ENCODE measurements at places on chromosomes 4 and X.

- DNase-seq: no peak
Measured at GRCh38 chr4:154573190-154573870, 10.5 kb downstream of the FGB start.

DNA sequence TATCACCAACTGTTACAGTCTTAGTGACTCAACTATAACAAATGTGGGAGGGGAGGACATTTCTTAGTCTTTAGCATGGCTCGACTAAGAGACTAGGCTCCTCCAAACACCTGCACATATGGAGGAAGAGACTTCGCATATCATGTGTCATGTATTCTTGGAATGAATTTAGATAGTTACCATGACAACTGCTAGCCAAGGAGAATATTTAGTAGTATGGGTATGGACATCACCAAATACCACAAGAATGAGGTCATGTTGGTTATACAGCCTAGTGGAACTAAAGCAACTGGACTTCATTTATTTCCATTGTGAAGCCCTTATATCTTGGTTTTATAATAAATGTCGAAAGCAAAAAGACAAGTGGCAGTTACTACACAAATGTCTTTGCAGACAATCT, 512.3 kb downstream of the CFAP47 start:
- DNase-seq: no peak

DNA sequence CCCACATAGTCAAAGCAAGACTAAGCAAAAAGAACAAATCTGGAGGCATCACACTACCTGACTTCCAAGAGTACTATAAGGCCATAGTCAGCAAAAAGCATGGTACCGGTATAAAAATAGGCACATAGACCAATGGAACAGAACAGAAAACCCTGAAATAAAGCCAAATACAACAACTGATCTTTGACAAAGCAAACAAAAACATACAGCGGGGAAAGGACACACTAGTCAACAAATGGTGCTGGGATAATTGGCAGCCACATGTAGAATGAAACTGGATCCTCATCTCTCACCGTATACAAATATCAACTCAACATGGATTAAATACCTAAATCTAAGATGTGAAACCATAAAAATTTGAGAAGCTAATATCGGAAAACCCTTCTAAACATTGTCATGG, 819.3 kb upstream of the FRG1 start:
- no peak for DNase-seq

- no peak for DNase-seq
Measured at GRCh38 chrX:17456526-17456925, 81.5 kb downstream of the NHS start.

- DNase-seq: no peak
Measured at GRCh38 chr4:107853444-107854355, 29.0 kb downstream of the SGMS2 start.

DNA sequence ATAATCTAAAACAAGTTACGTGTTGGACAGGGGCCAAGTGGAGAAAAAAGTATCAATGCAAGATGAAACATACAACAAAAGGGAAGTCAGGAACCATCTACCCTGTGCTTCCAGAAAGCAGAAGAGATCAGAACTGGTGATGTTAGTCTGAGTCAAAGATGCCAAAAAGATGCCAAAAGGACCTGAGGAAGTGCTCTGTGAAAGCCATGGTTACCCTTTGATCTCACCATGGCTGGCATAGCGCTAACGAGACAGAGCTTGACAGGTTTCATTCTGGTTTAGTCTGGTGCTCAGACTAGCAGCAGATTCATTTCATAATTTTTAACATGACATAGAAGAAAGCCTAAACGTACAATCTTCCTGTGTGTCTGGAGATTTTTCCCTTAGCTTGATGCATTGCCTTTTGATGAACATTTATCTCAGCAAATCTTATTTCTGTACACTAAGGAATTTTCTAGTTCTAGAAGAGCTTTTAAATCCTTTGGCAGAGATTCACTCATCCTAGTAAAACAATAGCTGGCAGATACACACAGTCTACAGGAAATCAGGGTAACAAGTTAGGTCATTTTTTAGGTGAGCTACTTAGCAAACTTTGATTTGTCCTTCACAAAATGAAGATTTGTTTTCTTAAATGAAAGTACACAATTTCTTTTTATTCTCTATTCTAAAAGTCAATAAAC, 87.7 kb downstream of the COL25A1 start:
- no peak for DNase-seq

DNA sequence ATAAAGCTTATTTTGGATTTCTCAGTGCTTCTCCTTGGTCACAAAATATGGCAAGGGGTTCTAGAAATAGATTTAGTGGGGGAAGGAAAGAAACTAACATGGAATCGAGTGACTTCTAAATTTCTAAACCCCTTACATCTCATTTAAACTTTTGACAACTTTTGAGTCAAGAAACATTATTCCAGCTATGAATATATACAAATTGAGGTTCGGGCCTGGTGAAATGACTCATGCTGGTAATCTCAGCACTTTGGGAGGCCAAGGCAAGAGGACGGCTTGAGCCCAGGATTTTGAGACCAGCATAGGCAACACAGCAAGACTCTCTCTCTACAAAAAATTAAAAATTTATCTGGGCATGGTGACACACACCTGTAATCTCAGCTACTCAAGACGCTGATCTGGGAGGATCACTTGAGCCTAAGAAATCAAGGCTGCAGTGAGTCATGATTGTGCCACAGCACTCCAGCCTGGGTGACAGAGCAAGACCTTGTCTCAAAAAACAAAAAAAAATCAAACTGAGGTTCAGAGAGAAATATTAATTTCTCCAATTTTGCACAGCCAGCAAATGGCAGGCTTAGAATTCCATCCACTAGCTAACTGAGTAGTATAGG, 99.8 kb downstream of the ANXA3 start:
- no peak for DNase-seq

GRCh38 chr4:2598511-2599303, 62.3 kb downstream of the FAM193A start:
- DNase-seq: no peak

GRCh38 chr4:7705062-7705461, 234.6 kb downstream of the AFAP1 start:
- no peak for DNase-seq

DNA sequence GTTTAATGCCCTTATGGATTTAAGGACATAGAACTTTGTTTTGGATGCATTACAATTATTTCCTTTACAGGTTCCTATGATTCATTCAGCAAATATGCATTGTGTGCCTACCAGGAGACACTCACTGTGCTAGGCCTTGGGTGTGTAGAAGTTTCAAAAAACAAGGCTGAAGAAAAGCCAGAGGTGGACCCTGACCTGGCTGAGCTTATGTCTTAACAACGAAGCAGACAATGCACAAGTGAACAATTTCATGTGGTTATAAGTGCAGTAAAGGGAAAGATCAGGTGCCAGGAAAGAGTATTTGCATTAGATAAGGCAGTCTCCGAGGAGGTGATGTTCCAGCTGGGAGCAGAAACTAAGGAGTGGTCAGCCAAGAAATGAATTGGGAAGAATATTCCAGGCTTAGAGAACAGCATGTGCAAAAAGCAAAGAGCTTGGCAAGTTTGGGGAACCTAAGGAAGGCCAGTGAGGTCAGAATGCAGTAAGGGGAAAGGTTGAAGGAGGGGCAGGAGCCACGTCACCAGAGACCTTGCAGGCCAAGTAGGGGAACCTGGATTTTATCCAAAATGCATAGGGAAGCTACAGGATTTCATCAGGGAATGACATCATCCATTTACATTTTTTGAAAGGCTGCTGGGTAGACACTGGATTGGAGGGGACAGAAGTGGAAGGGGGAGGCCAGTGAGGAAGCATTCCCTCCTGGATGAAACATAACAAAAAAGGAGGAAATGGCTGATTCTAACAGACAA, 193.6 kb downstream of the SOWAHB start:
- DNase-seq: no peak

DNA sequence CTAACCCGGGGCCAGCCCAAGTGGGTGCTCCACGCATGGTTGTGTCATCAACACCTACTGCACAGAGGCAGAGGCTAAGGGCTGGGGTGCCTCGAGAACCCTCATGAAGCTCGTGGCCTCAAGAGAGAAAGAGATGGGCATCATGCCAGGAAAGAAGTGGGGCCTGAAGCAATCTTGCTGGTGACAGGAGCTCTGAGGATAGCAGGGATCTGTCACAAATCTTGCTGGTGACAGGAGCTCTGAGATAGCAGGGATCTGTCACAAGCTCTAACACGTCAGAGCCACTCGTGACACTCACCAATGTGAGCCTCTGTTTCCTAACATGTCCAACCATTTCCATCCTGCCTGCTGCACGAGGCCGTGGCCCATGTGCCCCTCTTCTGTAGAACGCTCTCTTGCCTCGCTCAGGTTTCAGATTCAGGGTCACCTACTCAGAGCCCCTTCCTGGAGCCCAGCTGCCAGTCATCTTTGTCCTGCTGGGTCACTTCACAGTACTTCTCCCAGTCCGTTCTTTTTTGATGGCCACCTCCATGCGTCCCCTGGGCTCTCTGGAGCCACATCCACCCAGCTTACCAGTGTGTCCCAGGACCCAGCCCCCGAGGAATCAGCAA, 21.1 kb downstream of the PNMA6E start:
- DNase-seq: no peak

DNA sequence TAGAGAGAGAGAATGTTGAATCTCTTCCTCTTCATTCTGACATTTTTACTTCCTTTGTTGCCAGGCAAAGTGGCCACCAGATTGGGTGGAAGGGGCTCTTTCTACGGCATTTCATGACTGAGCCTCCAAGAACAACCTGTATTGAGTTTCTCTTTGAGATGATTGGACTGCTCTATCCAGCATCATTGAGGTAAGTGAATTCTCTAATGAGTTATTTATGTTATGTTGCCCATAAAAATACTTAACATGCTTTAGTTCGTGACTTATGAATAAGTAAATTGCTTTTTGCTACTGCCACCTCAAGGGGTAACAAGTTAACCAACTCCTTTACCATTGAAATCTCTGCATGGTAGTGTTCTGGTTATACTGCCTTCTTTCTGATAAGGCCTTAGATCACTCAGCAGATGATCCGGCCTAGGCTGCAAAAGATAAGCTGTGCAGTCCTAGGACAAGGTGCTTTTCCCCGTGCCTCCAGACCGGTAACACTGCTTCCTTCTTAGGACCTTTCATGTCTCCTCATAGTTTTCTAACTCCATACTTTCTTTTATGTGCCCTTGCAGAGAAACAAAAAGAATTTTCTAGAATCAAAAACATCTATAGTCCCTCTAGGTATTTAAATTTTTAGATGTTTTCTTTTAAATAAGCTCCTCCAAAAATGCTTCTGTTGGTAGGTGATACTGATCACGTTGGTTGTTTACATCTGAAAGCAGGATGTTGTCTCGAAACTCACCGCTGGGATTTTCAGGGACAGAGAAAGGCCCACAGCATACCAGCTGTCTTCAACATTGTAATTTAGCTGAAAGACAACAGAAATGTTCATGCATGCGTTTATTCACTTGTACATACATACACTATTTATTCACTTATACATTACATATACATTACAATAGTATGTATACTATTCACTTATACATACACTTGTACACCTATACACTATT, 157.1 kb upstream of the RBPJ start:
- DNase-seq: no peak

DNA sequence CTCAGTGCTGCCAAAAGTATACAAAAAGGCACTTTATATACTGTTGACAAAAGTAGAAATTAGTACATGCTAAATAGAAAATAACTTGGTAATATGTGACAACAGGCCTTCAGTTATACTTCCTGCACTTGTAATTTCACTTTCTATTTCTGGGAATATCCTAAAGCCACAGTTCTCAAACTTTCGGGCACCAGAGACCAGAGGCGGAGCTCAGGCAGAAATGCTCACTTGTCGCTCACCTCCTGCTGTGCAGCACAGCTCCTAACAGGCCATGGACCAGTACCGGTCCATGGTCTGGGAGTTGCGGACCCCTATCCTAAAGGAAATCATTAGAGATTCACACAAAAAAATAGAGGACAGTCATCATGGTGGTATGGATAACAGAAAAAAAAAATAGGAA, 25.7 kb downstream of the ACSL4 start:
- DNase-seq: no peak

- DNase-seq: no peak
Measured at GRCh38 chr4:152983221-152983620, 47.1 kb downstream of the FHDC1 start.

DNA sequence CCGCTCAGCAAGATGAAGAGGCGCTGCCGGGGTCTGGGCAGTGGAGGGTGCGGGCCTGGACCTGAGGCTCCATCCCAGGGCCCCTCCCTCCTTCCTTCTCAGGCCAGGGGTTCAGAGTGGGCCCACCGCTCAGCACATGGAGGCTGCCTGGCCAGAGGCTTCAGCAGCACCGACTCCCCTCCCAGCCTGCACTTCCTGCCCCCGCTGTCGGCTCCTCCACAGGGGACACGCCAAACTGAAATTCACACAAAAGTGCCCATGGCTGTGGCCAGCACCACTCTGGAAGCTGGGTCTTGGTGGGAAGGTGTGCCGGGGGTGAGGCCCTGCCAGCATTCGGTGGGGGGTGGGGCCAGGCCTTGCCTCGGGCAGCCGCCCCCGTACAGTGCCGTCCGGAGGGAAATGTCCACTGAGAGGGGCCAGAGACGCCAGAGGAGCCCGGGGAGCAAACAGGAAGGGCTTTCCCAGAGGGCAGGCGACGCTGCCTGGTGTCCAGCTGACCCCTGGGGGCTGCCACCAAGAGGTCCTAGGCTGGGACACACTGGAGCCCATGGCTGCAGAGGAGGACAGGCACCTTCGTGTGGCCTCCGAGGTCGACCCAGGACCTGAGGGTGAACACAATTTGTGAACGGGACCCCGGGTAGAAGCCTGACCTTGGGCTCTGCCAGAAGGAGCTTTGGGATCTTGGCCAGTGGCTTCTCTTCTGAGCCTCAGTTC, 84.6 kb upstream of the AFAP1 start:
- no peak for DNase-seq

- DNase-seq: peak; percentile 77
Measured at GRCh38 chrX:24479924-24480323, 14.8 kb downstream of the PDK3 start.

DNA sequence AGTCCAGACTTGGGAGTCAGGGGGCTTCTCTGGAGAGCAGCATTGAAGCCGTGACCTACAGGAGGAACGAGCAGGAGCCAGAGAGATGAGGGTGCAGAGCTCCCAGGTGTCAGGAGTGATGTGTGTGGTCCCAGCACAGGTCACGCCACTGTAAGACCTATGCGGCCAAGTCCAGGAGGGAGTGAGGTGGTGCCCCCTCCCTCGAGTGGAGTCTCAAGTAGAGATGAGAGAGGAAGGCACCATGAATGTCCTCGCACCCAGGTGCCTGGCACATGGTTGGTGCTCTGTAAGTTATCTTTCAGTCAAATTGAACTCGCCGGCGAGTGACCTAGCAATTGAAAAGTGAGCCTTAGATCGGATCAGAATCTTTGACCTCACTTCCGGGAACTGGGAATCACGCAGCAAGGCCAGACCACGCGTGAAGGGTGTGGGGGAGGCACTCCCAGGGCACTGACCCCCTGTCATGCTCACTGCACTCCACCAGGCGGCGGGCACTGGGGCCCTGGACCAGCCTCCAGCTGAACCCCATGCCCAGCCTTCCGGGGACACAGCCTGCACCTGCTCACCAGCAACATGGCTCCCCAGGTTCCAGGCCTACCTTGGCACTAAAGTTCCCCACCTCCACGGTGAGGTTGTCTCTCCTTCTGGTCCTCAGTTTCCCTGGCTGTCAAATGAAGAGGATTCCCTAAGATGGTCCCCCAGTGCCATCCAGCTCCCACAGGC, 127.4 kb downstream of the HMX1 start:
- DNase-seq: no peak
